Fibroblast of skin of back (primary cell): ENCODE measurements at places on chromosomes 5 and 9.

DNA sequence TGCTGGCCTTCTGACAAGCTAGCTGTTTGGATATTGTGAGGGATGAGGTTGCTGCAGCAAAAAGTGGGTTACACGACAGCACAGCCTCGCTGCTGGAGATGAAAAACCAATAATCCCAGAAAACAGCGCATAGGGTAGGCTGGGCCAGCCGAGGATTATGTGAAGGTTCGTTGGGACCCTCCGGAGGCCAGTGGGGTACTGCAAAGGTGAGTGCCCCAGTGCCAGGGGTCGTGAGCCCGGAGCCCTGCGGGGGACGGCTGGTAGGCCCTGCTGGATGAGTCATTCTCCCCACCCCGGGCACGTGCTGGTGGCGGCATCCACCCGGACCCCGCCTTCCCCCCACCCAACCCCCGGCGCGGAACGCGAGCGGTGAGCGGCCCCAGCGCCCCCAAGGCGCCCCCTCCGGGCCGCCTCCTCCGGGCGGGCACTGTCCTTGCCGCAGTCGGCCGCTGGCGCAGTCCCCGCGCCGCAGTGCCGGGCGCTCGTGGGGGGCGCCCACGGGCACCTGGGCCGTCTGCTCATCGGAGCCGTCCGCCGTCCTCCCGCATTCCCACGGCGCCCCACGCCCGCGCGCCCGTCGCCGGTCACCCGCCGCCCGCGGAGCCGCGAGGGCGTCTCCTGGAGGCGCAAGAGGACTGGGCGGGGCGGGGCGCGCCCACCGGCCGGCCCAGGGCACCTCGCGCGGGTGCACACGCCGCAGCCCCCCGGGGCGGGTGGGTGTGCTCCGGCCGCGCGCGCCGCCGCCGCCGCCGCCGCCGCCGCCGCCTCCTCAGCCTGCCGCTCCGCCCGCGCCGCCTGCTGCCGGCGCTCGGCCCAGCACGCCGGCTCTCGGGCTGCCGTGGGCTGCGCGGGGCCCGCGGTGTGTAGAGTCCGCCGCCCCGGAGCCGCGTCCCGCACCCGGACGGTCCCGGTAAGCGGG lies at the start of gene PHF24:
Gene PHF24, plus strand, starts transcription at position 794 of the 919 bp plus-strand sequence. CDS start 13,014 bp downstream, outside the sequence.
- peak; percentile 18 for DNase-seq

DNA sequence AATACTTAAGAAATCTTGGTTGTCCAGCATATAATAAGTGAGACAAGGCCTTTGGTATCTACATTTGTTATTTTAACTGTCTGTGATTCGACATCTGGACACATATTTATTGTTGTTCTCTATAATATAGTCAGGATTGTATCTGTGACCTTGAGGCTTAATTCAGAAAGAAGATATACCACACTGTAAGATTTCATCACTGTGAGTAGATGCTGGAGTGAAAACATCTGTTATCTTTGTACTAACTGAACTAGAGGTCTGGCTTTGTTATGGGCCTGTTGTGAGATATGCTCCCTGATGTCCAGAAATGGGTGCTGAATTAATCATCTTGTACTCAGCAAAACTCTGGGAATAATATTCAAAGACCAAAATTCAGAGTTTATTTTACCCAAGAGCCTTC lies 148.5 kb downstream of the ISOC1 start:
- peak; percentile 50 for DNase-seq

GRCh38 chr9:136795000-136795348 lies 1.2 kb upstream of the CCDC183 start:
- DNase-seq = no peak

DNA sequence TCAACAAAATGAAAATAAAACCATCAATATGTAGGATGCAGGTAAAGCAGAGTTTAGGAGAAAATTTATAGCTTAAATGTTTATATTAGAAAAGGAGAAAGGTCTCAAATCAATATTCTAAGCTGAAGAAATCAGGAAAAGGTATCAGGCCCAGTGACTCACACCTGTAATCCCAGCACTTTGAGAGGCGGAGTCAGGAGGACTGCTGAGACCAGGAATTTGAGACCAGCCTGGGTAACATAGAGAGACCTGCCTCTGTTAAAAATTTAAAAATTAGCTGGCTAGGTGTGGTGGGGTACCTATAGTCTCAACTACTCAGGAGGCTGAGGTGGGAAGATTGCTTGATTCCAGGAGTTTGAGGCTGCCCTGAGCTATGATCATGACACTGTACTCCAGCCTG lies 32.2 kb downstream of the CCDC69 start:
- DNase-seq = no peak

DNA sequence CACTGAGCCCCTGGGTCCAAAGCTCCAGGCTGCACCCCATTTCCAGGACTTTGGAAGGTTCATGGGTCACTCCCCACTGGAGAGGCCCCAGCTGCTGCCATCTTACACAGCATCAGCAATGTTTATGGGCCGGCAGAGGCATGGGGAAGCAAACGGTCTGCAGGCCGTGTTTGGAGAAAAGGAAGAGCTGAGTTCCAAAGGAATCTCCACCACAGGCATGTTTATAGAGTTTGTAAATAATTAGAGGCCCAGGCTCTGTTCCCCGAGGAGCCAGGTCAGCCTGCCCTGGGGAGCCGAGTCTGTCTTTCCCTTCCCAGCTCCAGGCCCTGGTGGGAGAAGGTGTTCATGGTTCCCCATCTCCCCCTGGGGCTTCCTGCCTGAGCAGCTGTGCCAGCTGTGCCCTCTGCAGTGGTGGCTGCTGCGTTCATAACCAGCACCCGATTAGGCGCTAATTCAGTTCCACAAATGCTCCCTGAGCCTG lies 64.8 kb downstream of the COL27A1 start:
- no peak for DNase-seq

DNA sequence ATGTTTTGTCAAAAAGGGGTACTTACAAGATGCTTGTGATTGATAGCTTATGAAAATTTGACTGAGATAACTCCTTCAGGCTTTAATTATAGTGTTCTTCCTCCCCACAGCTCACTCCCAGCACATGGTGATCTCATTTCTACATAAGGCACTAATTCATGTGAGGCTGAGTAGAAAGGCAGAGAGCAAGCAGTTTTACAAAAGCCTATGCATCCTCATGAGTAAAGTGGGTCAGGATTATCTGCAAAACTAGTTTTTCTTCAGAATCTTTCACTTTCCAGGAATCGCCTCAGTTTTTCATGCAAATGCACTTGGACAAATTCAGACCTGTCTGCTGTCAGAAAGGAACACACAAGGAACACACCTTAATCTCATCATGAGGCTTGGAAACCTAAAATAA lies 92.1 kb upstream of the FBN2 start:
- no peak for DNase-seq

DNA sequence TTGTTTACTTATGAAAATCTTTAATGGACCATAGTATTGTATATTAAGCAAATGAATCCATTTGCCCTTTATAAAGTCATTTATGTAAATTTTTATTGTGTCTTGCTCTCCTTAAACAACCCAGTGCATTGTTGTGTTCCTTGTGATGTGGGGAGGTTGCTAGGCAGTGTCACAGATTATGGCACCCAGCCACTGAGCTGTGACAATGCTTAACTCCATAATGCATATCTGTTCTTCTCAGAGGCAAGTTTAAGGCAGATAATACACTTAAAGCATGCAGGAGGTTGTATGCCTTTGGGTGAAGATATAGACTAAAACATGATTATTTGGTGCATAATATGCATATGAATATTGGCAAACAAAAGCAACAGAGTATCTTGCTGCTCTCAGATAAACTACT lies 269.6 kb upstream of the RIOK2 start:
- no peak for DNase-seq

DNA sequence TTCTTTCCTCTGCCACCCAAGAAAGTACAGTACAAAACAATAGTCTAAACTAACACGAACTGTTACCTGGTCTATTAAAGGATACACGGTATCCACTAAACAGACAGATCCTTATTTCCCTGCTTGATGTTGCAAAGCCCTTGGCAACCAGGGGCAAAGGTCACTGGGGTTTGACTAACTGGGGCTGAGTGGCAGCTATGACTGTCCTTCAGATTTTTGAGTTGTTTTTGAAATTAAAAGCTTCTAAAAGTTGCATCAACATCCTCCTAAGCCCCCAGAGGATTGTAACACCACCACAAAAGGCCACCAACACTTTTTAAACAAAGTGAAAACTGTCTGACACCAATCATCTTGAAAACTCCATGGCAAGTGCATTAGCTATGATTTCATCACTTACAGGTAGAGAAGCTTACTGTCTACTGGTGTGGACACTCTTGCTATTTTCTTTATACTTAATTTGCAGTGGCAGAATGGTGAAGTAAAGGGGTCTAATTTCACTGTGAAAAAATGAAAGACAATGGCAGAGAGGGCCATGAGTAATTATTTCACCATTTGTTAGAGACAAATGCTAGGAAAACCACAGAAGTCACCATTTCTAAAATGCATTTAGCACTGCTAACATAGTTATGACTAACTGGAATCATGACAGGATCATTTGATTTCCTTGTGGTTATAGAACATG lies 292.4 kb downstream of the EFNA5 start:
- DNase-seq = peak; percentile 69

- peak; percentile 69 for DNase-seq
These were observed 251.6 kb upstream of the HAPLN1 start for GRCh38 chr5:83972236-83972635.

- no peak for DNase-seq
These were observed 46.4 kb upstream of the CTXN3 start for GRCh38 chr5:127602481-127602880.

DNA sequence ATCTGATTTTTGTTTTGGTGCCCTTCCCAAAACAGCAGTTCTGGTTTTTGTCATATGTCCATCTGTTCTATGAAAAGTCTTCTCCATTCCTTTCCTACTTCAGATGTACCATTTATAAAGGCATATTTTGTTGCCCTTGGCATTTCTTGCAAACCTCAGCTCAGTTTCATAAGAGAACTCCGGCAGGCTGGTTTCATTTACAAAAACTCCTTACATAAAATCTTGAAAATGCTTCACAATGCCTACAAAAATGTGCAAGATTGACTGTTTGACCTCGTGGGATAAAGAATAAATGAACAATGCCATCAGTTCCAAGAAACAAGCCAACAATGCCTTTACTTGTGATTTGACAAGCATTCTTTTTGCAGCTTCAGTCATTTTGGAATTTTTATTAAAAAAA lies 39.1 kb upstream of the CTNNAL1 start:
- DNase-seq = peak; percentile 54

DNA sequence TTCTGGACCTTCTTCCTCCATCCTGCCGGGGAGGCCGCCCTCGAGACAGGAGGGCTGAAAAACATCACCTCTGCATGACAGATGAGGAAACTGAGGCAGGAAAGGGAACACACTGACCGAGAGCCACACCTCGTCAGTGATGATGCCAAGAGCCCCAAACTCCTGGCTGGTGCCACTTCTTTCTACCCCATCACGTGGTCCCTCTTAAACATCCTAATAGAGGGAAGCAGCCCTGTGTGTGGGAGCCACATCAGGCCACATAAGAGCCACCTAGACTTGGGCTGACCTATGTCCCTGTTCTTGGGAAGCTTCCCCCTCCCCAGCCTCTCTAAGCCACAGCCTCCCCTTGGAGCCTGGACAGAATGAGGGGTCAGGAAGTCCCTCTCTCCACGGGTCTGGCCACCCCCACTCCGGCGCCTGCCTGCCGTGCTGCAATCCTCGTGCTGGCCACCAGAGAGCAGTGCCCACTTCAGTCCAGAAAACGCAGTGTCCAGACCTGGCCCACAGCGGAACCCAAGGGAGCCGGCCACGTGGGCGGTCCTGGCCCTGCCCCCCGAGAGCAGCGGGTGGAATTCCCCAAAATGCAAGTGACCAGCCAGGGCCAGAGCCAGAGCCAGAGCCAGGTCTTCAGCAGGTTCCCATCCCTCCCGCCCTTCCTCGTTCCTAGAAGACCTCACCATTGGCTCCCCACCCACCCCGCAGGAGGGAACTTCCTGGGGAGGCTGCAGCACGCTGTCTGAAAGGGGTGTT lies 54.7 kb upstream of the SARDH start:
- DNase-seq = peak; percentile 53

- no peak for DNase-seq
These were observed 573.1 kb upstream of the KLF4 start for GRCh38 chr9:108062680-108063079.

- DNase-seq = peak; percentile 40
These were observed 106.6 kb downstream of the COL23A1 start for GRCh38 chr5:178483620-178484019.

DNA sequence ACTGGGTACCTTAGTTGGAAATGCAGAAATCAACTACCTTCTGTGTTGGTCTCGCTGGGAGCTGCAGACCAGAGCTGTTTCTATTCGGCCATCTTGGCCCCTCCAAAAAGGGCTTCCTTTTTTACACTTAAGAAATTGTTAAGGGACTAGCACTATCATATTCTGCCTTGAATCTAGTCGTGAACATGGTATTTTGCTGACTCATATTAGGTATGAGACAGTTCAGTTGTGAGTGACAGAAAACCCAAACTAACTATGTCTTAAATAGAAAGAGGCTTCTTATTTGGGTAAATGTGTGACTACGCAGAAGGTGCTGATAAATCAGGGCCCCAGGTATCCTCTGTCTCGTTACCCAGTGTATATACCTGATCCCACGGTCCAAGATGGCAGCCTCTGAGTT lies 298.2 kb downstream of the EDIL3 start:
- DNase-seq = peak; percentile 53

DNA sequence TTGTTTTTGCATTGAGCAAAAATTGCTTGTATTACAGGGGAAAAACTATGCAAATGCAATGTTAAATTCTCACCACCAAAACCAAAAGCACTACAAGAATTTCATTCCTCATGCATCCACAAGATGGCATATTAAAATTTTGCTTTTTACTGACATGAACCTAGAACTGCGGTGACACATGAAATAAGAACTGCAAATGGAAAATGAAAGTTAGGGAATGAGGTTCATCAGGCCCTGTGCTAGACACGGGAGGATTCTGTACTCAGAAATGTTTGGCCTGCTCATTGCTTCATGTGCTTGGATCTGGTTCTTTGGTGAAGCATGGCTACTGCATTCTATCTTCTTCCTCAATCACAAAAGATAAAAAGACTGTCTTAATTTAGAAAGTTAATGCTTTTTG lies 9.1 kb upstream of the RFK start:
- DNase-seq = peak; percentile 86

- DNase-seq = no peak
These were observed 6.7 kb downstream of the BRD3 start for GRCh38 chr9:134061019-134061687.

- DNase-seq = peak; percentile 63
These were observed 10.8 kb downstream of the TSPAN17 start for GRCh38 chr5:176658007-176658599.

- DNase-seq = no peak
These were observed 82.4 kb downstream of the FOXD1 start for GRCh38 chr5:73365990-73366667.
